ENCODE measurements at places on chromosomes 11 and 22.
A peak's percentile ranks its signal among the peaks of the same experiment; 100 is the strongest.

DNA sequence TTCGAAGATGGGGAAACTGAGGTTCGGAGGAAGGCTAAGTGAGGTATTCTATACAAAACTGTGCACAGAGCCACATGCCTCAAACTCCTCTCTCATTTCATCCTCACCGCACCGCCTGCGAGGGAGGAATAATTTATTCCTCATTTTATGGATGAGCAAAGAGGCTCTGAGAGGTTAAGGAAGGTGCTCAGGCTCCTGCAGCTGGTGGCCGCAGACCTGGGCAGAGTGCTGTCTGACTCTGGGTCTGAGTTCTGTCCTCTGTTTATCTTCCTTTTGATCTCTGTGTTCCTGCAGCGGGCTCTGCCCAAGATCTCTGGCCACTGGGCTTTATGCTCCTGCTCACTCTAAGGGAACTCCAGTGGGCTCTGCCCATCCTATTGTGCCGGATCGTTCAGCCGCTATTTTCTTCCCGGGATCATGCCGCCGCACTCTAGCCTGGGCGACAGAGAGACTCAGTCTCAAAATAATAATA lies 59.5 kb downstream of the MCM5 start:
- no peak for DNase-seq

DNA sequence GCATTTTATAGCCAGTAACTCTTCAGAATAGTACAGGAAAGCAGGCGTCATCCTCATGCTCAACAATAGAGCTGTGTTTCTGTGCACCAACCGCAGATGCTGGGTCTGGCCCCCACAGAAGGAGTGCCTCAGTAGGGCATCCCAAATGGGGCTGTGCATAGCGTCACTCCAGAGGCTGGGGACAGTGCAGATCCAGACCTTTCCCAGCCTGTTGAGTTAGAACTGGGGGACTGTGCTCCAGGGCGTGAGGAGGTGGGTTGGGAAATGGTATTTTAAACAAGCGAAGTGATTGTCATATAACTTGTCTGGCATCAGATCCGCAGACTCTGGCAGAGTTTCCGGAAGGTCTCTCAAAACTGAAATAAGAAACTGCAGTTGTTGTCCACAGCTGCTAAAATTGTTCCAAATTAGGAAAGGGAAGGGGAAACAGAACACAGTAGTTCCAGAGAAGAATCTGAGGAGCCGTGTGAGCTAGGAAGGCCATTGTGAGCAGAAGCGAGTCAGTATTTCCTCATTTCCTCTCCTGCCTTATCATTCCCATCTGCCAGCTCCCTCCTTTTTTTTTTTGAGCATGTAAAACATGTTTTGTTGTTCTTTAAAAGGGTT lies 52.2 kb downstream of the JAM3 start:
- no peak for DNase-seq

GRCh38 chr11:122167100-122167499 lies 51.1 kb upstream of the BLID start:
- DNase-seq, result no peak

DNA sequence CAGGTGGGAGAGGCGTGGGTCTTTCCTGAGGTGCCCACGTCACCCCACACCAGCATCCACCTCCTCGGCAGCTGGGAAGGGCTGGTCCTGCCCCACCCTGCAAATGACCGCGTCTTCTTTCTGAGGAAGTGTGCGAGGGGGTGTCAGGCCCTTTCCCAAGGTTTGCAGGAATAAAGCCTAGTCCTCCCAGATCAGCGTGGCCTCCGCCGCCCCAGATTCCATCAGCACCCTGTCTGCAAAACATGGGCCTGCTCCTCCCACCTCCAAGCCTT lies 14.4 kb upstream of the SLC39A13 start:
- DNase-seq, result no peak

- no peak for DNase-seq
Measured at GRCh38 chr11:96265220-96265737, 77.7 kb downstream of the MAML2 start.

DNA sequence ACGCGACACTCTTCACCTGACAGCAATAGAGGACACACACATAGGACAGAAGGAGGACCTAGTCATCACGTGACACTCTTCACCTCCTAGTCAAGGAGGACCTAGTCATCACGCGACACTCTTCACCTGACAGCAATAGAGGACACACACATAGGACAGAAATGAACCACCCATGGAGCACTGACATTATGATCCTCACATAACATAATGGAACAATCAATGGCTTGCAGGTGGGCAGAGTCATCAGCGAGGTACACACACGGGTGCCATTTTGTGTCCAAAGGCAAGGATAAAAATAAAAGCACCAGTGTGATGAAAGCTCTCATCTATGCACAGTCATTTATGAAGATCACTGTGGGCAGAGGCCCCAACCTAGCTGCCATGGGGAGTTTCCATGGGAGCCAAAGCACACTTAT lies 354.7 kb downstream of the LARGE1 start:
- DNase-seq, result no peak

GRCh38 chr22:47738472-47739013 lies 976.1 kb downstream of the TBC1D22A start:
- no peak for DNase-seq

GRCh38 chr11:122190768-122191167 lies 74.8 kb upstream of the BLID start:
- DNase-seq, result no peak

GRCh38 chr22:29037340-29037932 lies 24.2 kb downstream of the C22orf31 start:
- DNase-seq, result no peak

GRCh38 chr22:30206944-30207343 lies 39.6 kb downstream of the LIF start:
- DNase-seq, result no peak

GRCh38 chr22:17999851-18000250 lies 24.5 kb downstream of the MICAL3 start:
- DNase-seq, result no peak

DNA sequence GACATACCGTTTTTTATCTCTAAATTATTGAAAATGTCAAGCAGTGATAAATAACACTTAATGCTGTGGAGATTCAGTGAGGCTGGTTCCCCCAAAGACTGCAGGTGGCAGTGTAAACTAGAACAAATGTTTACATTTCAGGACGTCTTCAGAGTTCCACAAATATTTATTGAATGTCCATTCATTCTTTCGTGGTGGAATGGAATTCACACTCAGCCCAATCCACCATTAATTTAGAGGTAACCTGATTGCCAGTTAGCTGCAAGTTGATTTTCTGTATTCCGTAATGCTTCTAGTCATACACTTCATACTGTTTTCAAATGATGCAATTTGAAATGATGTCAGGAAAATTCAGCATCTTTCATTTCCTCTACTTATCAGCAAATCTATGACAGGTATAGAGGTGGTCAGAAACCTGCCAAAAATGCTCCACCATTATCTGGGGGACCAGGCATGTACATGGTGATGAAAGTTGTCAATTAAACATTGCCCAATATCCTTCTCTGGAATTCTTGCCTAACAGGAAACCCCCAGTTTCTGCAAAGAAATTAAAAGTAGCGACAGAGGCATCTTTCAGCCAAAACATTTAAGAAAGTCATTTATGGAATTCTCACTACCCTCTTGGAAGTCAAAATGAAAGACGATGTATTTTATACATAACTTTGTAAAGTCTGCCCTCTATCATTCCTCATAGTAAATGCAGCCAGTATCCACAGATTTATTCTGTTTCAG lies 94.3 kb upstream of the BMAL1 start:
- no peak for DNase-seq

- no peak for DNase-seq
Measured at GRCh38 chr11:80163011-80163410, 722.2 kb upstream of the TENM4 start.

- DNase-seq, result no peak
Measured at GRCh38 chr11:116136987-116137674, 632.9 kb upstream of the CADM1 start.

DNA sequence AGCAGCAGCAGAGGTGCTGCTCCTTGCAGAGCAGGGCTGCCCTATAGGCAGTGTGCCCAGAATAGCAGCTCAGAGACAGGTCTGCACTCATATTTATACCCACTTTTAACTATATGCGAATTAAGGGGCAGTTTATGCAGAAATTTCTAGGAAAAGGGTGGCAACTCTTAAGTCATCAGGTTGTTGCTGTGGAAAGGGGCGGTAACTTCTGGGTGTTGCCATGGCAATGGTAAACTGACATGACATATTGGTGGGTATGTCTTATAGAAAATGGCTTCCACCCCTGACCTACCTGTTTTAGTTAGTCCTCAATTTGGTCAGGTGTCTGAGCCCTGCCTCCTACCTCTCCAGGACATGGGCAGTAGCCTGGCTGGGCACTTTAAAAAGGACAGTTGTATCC lies 122.3 kb downstream of the ATXN10 start:
- no peak for DNase-seq

DNA sequence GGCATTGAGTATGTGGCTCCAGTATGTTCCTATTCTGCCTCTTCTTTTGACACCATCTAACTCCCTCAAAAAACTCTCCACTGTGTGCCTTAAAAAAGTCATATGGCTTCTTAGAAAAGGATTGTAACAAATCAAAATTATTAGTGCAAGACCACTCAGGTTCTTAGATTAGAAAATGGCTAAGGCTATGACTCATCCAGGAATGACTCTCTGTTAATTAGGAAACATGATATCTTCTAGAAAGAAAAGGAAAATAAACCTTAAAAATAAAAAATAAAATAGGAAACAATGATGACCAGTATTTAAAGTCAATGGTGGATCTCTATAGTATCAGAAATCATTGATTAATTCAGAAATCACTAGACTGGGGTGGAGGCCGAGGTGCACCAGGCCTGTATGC lies 21.7 kb downstream of the SLC25A17 start:
- no peak for DNase-seq

DNA sequence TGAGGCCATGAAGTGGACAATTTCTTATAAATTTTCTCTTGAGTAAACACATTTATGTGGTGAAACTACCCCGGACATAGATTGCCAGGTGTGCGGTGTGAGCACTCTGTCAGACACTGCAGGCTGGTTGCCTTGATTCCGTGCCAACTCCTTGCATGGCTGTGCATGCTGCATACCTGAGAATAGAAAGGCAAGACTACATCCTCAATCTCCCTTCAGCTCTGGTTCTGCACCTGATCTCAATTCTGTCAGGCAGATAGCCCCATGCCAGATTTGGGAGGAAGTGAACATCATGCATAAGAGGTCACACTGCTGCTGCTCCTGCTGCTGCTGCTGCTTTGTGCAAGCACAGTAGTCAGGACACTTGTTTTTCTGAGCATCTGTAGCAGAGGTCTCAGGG lies 42.5 kb upstream of the DEUP1 start:
- DNase-seq, result no peak

GRCh38 chr11:82765466-82766034 lies 31.9 kb upstream of the FAM181B start:
- no peak for DNase-seq

GRCh38 chr22:40265783-40266182 lies 80.5 kb upstream of the ADSL start:
- no peak for DNase-seq

GRCh38 chr11:72040491-72041363 lies 39.6 kb downstream of the NUMA1 start:
- peak; percentile 70 for DNase-seq

DNA sequence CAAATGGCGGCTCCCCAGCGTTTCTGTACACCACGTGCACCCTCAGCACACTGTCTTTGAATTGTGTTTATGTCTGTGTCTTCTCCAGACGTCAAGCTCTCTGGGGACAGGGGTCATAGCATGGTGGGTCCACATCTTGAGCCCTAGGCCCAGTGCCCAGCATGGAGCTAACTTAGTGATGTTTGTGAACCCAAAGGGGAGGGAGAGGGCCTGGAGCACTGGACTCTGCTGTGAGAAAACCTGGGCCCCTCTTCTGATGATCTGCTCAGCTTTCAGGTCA lies 4.3 kb downstream of the MRGPRG start:
- no peak for DNase-seq

GRCh38 chr22:37803195-37803638 lies 4.5 kb upstream of the GCAT start:
- no peak for DNase-seq

DNA sequence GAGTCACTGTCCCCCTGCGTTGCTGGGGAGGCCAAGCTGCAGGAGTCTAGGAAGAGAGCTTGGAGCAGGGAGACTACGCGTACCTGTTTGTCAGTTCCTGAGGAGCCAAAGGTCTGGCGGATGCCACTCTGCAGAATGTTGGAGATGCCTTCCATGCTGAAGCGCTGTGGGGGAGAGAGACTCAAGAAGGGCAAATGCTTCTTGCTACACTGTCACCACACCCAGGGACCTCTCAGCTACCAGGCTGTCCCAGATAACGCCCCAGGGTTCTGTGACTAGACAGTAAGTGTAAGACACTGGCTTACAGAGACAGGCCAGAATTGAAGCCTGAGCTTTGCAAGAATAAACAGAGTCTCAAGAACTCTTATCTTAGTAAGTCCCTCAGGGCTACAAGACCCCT lies 42.0 kb downstream of the FEZ1 start:
- DNase-seq, result no peak

GRCh38 chr11:3807909-3808860 lies at the start of gene PGAP2:
PGAP2 (plus strand) TSS chr11:3808560; CDS start chr11:3811260, 2,700 bp downstream.
- DNase-seq, result no peak

- no peak for DNase-seq
Measured at GRCh38 chr11:250740-251299, 14.0 kb downstream of the PSMD13 start.
